ENCODE measurements at places on chromosomes 3 and 15.

GRCh38 chr3:172126741-172127140 is 87.4 kb downstream of the FNDC3B start:
- peaks cover 26% of the 10 kb centered on the region for H3K4me1 ChIP-seq
- H3K27ac ChIP-seq, result no peak overlapping the region
- DNase-seq, result no peak

DNA sequence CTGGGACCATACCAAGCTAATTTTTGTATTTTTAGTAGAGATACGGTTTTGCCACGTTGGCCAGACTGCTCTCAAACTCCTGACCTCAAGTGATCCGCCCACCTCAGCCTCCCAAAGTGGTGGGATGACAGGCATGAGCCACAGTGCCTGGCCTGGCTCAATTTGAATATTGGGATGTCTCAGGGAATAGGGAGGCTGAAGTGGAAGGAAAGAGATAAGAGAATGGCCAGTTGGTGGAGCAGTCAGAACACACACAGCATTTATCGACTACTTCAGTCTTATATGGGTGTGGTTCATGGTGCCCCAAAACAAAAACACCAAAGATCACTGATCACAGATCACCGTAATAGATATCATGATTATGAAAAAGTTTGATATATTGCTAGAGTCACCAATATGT is 144.4 kb downstream of the GMNC start:
- H3K4me1 ChIP-seq, result peaks cover 2% of the 10 kb centered on the region
- no peaks in the 10 kb centered on the region for H3K36me3 ChIP-seq
- peaks cover 5% of the 10 kb centered on the region for H3K27me3 ChIP-seq
- DNase-seq, result no peak

DNA sequence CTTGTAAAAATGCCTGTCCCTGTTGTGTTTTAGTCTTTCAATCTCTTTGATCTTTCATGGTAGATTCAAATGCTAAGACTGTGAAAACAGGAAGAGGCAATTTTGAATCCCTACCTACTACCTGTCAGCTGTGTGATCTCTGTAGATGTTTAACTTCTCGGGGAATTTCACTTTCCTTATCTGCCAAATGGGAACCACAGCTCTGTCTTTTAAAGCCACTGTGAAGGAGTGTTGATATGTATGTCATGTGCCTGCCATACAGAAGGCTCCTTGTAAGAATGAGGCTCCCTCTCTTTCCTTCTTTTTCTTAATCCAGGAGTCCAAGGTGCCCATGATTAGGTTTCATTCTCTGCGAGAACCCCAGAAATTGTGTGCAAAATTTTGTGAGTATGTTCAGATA is 139.6 kb upstream of the ADAMTS9 start:
- no peaks in the 10 kb centered on the region for H3K4me1 ChIP-seq
- H3K4me3 ChIP-seq, result no peak overlapping the region
- no peak for DNase-seq
- H3K27ac ChIP-seq, result no peak overlapping the region

DNA sequence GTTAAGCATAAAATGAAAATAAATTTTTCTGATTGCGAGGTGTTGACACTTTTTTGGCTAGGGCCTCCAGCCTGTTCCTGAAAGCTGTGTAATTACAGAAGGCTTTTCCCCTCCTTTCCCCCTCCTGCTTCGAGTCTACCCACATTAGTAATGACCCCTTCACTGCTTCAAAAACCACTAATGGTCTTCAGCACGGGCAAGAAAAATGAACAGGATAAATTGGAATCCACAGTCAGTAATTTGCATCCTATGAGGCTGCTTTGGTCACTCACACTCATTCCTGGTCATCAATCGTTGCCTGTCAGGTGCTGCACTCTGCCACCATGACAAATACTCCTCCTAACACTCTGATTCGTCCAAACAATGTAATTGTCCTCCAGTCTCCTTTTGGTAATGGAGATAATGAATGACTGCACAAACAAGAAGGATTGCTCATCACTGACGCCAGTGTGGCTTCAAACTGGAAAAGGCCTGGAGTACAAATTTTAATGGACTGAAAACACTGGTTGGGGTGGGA is 148.6 kb downstream of the MEIS2 start:
- no peak overlapping the region for H3K4me3 ChIP-seq
- peaks cover 18% of the 10 kb centered on the region for H3K27me3 ChIP-seq
- no peak overlapping the region for H3K27ac ChIP-seq

GRCh38 chr3:80870476-80871041 is 890.9 kb downstream of the GBE1 start:
- no peaks in the 10 kb centered on the region for H3K36me3 ChIP-seq
- no peak overlapping the region for H3K4me3 ChIP-seq
- no peaks in the 10 kb centered on the region for H3K27me3 ChIP-seq
- DNase-seq, result no peak
- no peak overlapping the region for H3K27ac ChIP-seq
- H3K4me1 ChIP-seq, result no peaks in the 10 kb centered on the region

- peaks cover 2% of the 10 kb centered on the region for H3K36me3 ChIP-seq
- no peak overlapping the region for H3K4me3 ChIP-seq
Measured at GRCh38 chr3:52939600-52939999, 42.3 kb upstream of the STIMATE start.

DNA sequence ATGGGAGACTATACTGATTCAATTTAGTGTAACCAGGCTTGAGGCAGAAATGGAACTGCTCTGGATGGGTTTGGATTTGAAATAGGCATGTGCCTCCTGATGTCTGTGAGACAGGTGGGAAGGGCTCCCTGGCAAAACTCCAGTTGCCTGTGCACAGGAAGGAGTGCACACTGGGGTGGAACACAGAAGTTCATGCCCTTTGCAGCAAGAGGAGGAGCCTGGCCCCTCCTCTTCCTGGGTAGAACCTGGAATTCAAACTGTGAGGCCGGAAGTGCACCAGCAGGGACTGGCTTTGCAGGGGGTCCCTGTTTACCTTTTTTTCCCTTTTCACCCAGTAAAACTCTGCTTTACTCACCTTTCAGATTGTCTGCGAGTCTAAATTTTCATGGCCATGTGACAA is 99.9 kb downstream of the GMPS start:
- no peak overlapping the region for H3K4me3 ChIP-seq
- no peaks in the 10 kb centered on the region for H3K4me1 ChIP-seq
- H3K27ac ChIP-seq, result no peak overlapping the region

GRCh38 chr15:92921215-92922131 is 21.3 kb downstream of the CHD2 start:
- H3K27ac ChIP-seq, result peak overlapping the region; percentile 82
- no peak for DNase-seq
- no peaks in the 10 kb centered on the region for H3K27me3 ChIP-seq
- H3K4me1 ChIP-seq, result peaks cover 74% of the 10 kb centered on the region

- peaks cover 30% of the 10 kb centered on the region for H3K27me3 ChIP-seq
- H3K27ac ChIP-seq, result no peak overlapping the region
- H3K36me3 ChIP-seq, result no peaks in the 10 kb centered on the region
- DNase-seq, result no peak
- H3K4me3 ChIP-seq, result no peak overlapping the region
- H3K4me1 ChIP-seq, result no peaks in the 10 kb centered on the region
Measured at GRCh38 chr3:171700653-171701052, 109.6 kb downstream of the PLD1 start.

- peaks cover 29% of the 10 kb centered on the region for H3K36me3 ChIP-seq
- H3K27ac ChIP-seq, result no peak overlapping the region
- no peaks in the 10 kb centered on the region for H3K27me3 ChIP-seq
- H3K4me3 ChIP-seq, result no peak overlapping the region
Measured at GRCh38 chr3:49327485-49327884, 12.4 kb downstream of the USP4 start.

- H3K4me1 ChIP-seq, result peaks cover 3% of the 10 kb centered on the region
- H3K36me3 ChIP-seq, result no peaks in the 10 kb centered on the region
- DNase-seq, result peak; percentile 29
- peaks cover 37% of the 10 kb centered on the region for H3K27me3 ChIP-seq
Measured at GRCh38 chr3:127135241-127136023, 57.5 kb upstream of the PRR23E start.

DNA sequence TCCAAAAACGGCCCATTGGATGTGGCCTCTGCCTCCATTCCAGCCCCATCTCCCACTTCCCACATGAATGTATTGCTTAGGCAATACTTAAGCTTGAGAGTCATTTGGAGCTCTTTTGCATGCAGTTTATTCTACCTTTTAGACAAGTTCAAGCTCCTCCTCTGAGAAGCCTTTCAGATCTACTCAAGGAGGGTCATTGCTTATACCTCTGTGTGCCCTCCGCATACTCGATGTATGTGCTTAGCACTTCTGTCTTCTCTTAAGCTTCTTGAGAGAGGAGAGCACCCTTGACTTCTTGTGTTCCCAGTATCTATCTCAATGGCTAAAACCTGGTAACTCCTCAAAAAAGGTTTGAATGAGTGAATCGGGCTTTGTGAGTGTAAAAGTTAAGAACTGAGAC is 6.6 kb upstream of the UBE3A start:
- no peak for DNase-seq
- no peak overlapping the region for H3K4me3 ChIP-seq
- no peaks in the 10 kb centered on the region for H3K4me1 ChIP-seq
- H3K36me3 ChIP-seq, result peaks cover 11% of the 10 kb centered on the region
- peaks cover 11% of the 10 kb centered on the region for H3K27me3 ChIP-seq

- no peaks in the 10 kb centered on the region for H3K36me3 ChIP-seq
- no peaks in the 10 kb centered on the region for H3K4me1 ChIP-seq
- H3K27ac ChIP-seq, result no peak overlapping the region
- H3K4me3 ChIP-seq, result no peak overlapping the region
- no peaks in the 10 kb centered on the region for H3K27me3 ChIP-seq
Measured at GRCh38 chr3:88291486-88291885, 141.7 kb downstream of the C3orf38 start.

DNA sequence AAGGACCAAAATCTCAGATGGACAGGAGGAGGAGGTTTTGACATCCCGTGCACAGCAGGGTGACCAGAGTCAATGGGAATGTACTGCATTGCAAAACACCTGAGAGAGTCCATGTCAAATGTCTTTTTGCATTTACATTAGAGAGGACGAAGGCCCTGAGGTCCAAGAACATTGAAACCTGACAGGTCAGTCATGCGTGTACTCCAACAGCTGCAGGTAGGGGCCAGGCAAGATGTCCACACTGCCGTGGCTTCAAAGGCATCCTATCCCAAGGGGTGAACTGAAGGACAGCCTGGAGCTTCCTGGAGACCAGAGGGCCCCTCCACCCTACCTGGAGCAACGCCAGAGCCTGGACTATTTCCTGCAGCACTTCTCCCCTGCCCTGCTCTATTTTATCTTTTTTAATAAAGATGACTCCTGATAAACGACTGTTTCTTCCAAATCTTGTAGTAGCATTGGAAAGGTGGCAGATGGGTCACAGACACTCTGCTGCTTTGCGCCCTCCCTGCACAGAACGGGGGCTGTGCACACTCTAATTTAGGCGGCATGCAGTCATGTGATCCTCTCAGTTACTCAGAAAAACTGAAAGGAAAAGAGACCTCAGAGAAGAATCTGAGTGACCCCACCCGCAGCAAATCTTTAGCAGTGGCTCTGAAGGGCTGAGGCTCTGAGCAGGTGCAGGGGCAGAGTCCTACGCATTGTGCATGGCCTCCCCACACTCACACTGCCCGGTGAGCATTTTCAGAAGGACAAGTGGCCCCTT is 68.2 kb downstream of the HMCES start:
- H3K4me3 ChIP-seq, result no peak overlapping the region
- DNase-seq, result no peak
- H3K27me3 ChIP-seq, result peaks cover 27% of the 10 kb centered on the region

GRCh38 chr15:89754361-89755154 is 3.5 kb upstream of the MESP1 start:
- no peak overlapping the region for H3K4me3 ChIP-seq

- H3K4me1 ChIP-seq, result no peaks in the 10 kb centered on the region
- no peak overlapping the region for H3K4me3 ChIP-seq
- no peak for DNase-seq
- peaks cover 30% of the 10 kb centered on the region for H3K27me3 ChIP-seq
- H3K27ac ChIP-seq, result no peak overlapping the region
Measured at GRCh38 chr15:68032672-68033071, 21.4 kb upstream of the PIAS1 start.

GRCh38 chr3:14548321-14548729 is 8.2 kb upstream of the GRIP2 start:
- H3K27me3 ChIP-seq, result peaks cover 49% of the 10 kb centered on the region
- DNase-seq, result peak; percentile 39

GRCh38 chr3:114496874-114497273 is 203.0 kb downstream of the TIGIT start:
- H3K4me3 ChIP-seq, result no peak overlapping the region
- no peak overlapping the region for H3K27ac ChIP-seq
- DNase-seq, result no peak
- no peaks in the 10 kb centered on the region for H3K27me3 ChIP-seq

DNA sequence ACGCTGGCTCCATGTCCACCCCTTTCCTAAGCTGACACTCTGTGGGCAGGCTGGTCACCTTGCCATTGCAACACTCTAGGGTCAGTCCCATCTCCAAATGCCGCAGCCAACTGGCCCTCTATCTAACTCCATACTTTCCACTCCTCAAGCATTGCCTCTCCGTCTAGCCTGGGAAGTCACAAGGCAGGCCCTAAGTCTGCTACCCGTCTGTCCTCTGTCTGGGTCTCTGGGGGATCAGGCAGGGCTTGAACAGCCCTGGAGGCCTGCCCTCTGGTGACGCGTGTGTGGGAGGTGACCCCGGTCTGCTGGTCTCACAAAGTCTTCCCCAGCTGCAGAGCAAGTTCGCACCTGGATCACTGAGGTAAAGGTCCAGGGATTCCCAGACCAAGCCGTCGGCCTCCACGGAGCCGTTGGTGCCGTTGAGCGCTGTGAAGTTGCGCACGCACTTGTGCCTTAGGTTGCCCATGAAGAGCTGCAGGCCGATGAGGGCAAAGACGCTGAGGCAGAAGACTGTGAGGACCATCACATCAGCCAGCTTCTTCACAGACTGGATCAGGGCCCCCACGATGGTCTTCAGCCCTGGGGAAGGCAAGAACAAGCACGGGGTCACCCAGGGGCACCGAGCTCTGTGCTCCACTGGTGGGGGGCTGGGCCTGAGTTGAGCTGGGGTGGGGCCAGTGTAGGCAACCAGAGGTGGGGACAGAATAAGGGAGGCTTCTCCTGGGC is 39.9 kb downstream of the SCN5A start:
- no peak overlapping the region for H3K27ac ChIP-seq
- no peaks in the 10 kb centered on the region for H3K36me3 ChIP-seq
- no peaks in the 10 kb centered on the region for H3K27me3 ChIP-seq
- no peak for DNase-seq
- no peaks in the 10 kb centered on the region for H3K4me1 ChIP-seq
- H3K4me3 ChIP-seq, result no peak overlapping the region

DNA sequence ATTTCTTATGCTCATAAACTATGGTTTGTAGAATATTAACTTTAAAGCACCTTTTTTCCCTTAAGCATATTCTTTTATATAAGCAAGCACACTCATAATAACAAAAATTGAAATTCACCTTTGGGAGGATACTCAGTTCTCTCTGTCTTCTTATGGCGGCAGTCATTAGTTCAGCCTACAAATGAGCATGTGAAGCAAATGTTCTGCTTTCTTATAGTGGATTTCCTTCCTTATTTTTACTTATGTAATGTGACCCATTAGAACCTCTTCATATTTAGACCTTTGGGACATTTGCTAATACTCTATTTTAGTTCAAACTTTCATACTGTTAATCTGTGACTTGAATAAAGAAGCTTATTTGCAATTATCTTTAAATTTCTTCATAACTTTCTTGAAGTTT is at the start of gene P2RY13:
Gene P2RY13, minus strand, starts transcription at position 187 of the 400 bp plus-strand sequence. Its CDS starts 21 bp downstream, at position 166.
- no peak within 1 kb of the TSS for H3K27ac ChIP-seq
- no peaks in the 10 kb centered on the region for H3K36me3 ChIP-seq
- peaks cover 18% of the 10 kb centered on the region for H3K27me3 ChIP-seq
- DNase-seq, result no peak

All from activated naive CD8-positive, alpha-beta T cell treated with anti-CD3 and anti-CD28 coated beads for 36 hours (primary cell).